ENCODE measurements at places on chromosomes 11 and 22.
A peak's percentile ranks its signal among the peaks of the same experiment; 100 is the strongest.

DNA sequence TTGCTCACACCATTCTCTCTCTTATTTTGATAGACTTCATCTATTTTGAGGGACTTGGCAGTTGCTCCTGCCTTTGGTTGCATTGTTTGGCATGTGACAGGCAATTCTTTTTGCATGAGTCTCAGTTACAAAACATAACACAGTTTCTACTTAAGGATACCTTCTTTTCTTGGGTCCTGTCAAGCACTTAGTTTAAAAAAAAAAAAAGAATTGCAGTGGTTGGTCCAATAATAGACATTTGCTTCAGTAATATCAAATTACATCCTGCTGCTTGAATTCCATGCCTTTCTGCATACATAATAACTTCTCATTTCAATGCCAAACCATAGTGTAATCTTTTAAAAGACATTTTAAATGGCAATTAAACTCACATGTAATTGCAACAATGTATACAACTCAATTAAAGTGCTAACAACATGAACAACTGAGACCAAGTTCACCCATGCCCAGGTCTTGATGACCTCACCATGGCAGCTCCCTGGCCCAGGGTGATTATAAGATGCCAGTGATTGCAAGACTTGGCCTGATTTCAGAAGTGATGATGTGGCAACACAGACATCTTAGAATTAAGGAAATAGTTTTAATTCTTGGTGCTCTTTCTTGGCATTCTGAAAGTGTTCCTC lies 32.2 kb upstream of the PLET1 start:
- no peak for DNase-seq

DNA sequence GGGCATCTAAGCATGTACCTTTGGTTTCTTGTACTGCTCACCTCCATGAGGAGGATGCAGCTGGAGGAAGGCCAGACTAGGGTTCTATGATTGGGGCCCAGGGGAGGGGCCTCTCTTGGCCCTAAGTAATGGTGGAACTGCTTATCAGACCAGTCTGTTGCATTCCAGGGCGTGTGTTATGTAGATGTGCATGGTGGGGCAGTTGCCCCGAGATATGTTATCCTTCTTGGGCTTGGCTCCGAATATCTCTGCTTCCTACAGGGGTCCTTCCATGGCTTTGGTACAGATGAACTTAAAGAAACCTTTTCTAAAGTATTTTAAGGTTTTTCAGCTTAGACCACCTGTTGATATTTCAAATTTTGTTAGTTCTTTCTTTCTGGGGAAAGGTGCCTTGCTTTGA lies 126.0 kb downstream of the SWAP70 start:
- DNase-seq: no peak

GRCh38 chr11:27783701-27784355 lies 83.6 kb upstream of the BDNF start:
- DNase-seq: no peak

- DNase-seq: no peak
Measured at GRCh38 chr11:74232311-74232950, 61.3 kb downstream of the PPME1 start.

- DNase-seq: no peak
Measured at GRCh38 chr11:45672593-45672992, 7.2 kb upstream of the CHST1 start.

GRCh38 chr11:113262594-113262993 lies 51.8 kb upstream of the TTC12 start:
- DNase-seq: no peak

DNA sequence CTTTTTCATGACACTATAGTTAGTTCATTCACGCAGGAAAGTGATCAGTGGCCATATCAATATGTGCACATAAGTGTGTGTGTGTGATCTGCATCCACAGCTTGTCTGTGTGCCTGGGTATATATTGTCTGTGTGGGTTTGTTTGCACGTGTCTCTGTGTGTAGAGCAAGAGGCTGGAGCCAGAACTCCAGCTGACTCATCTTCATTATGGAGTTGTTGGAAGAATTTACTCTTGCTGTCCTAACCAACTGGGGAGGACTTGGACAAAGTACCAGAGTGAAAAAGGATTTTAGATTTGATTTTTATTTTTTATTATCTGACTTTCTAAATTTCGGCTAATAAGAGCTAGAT lies 63.9 kb downstream of the TP53I11 start:
- DNase-seq: no peak

- no peak for DNase-seq
Measured at GRCh38 chr11:126188332-126189108, 22.9 kb downstream of the RPUSD4 start.

GRCh38 chr11:108873310-108873709 lies 208.4 kb downstream of the DDX10 start:
- DNase-seq: no peak

- no peak for DNase-seq
Measured at GRCh38 chr11:15412054-15412453, 297.3 kb downstream of the INSC start.

GRCh38 chr11:20762980-20763379 lies 93.6 kb downstream of the NELL1 start:
- no peak for DNase-seq

GRCh38 chr11:126313826-126314225 lies 10.0 kb downstream of the DCPS start:
- DNase-seq: no peak

DNA sequence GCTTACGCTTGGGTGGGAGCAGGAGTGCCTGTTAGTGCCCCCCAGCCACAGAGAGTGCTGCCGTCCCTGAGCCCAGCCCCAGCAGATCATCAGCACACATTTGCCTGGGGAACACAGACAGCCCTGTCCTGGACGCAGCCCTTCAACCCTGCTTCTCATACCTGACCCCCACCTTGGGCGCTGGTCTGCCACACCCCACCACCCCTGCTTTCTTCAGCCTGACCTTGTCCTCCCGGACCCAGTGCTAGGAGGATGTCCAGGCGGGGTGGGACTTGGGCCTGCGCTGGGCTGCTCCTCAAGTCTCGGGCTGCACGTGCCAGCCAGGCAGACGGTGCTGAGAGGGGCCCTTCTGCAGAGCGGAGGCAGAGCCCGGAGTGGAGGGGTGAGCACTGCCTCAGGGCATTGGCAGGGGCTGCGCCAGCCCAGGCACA lies 119.2 kb downstream of the KCNQ1OT1 start:
- no peak for DNase-seq

DNA sequence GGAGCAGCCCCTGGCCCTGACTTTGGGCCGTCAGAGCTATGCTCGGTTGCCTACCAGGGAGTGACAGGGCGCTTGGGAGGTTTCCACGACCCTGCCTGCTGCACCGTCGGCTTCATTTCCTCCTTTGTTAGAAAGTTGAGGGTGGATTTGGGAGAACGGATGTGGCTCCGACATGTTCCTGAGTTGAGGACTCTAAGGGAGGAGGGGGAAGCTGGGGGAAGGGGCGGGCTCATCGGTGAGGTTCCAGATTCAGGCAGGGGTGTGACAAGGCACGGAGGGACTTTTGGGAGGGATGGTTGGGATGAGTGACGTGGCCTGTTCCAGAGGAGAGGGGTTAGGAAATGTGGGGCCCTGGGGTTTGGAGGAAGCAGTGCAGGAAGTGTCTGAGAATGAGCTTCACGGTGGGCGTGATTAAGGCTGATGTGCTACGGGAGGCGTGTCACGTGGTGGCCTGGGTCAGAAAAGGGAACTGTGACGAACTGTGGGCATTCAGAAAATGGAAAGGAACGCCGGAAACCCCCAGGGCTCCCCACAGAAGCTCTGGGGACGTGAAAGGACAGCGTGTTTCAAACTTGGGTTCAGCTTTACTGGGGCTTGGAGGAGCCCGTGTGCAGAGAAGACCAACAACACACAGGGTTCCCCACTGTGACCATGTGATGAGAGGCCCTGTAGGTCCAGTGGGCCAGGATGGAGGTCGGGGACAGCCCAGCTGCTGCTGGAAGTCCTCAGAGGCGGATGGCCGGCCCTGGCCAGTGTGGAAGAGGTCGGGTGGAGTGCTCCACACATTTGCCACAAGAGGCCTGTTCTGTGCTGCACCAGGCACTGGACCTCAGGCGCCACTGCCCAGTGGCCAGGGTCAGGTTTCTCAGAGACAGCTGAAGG lies 2.8 kb downstream of the PARVB start:
- peak; percentile 25 for DNase-seq

DNA sequence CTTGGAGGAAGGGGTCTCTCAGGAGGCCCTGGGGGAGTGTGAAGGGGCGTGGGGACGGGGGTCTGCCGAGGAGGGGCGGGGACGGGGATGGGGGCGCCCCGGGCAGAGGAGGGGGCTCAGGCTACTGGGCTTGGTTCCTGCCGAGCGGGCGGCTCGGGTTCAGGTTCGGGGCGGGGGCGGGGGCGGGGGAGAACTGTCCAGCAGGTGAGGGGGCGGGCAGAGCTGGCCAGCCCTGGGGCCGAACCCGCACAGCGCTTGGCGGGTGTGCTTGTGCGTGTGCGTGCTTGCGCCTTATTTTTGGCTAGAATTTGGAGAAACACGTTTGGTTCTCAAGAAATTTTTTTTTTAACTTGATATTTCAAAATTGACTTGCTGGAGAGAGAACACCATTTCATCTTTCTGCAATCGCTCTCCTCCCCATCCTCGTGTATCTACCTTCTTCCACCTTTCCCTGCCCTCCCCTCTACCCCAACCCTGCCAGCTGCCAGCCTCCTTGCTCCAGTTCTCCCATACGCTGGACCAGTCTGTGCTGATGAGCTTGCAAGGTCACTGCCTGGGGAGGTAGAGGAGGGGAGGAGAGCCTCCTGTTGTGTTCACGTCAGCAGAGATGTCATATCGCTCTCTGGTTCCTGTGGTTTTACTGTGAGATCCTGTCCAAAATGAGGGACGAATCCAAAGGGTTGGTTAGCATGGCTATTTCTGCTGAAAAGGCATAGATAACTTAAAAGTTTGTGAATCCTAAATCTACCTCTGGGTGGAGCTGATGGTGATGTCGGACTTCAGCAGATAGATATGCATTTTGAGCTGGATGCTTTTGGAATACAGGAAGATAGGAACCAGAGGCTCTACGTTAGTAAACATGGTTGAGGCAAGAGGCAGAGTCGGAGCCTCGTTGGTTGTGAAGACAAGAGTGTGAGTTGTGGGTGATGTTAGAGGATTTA lies 668 bp downstream of the MADD start:
- DNase-seq: peak; percentile 13

- no peak for DNase-seq
Measured at GRCh38 chr11:130475426-130476053, 27.1 kb downstream of the ADAMTS15 start.
